ENCODE measurements at places on chromosomes 3 and 15.

- DNase-seq, result no peak
Observed at GRCh38 chr3:17355591-17355990, 386.8 kb downstream of the TBC1D5 start.

GRCh38 chr15:100866386-100867330, 13.0 kb upstream of the ALDH1A3 start:
- DNase-seq, result no peak

DNA sequence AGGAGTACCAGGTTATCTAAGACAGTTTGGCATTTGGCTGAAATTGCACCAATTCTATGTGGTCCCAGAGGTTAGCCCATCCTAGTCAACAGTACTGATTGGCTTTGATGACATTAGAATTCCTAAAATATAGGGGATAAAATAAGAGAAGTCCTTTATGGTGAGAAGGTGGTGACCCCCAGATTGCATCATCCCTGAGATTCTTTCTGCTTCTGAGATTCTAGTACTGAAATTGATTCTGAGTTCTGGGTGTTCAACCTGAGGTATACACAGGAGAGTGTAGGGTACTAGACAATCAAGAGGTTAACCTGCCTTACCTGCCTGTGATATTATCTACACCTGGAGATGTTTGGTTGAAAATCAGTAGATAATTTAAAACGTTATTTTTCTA, 140.9 kb upstream of the MRPS22 start:
- no peak for DNase-seq

DNA sequence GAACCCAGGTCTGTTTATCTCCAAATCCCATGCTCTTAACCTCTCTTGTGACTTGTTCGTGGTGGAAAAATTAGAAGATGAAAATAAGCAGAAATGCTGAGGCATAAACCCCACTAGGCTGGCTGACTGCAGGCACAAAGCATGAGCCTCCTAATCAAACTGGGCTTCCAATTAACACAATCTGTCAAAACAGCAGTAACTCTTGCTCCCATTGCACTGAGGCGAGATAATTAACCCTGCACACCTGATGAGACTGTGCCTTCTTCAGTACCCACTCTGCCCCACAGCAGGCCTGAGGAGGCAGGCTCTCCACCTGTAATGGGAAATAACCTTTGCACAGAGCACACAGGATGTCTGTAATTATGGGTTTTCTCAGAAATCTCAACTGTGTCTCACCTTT, 284.4 kb upstream of the WNT5A start:
- no peak for DNase-seq

GRCh38 chr3:197364410-197365071, 66.1 kb upstream of the DLG1 start:
- no peak for DNase-seq

- DNase-seq, result no peak
Observed at GRCh38 chr3:169234618-169235017, 428.9 kb downstream of the MECOM start.
